Glutamatergic neuron (in vitro differentiated cells): ENCODE measurements at places on chromosomes 6 and 20. TPM values are rescaled to one million over a fixed set of nuclear protein-coding genes. Genes with fewer than 3 reads are reported as not detected.
A peak's percentile ranks its signal among the peaks of the same experiment; 100 is the strongest.

GRCh38 chr20:9119776-9120175 is 50.9 kb downstream of the PLCB4 start:
- no peaks in the 10 kb centered on the region for H3K36me3 ChIP-seq
- peak; percentile 27 for DNase-seq
- H3K4me3 ChIP-seq: no peak overlapping the region
- H3K27me3 ChIP-seq: peaks cover 4% of the 10 kb centered on the region
- no peak overlapping the region for H3K27ac ChIP-seq

DNA sequence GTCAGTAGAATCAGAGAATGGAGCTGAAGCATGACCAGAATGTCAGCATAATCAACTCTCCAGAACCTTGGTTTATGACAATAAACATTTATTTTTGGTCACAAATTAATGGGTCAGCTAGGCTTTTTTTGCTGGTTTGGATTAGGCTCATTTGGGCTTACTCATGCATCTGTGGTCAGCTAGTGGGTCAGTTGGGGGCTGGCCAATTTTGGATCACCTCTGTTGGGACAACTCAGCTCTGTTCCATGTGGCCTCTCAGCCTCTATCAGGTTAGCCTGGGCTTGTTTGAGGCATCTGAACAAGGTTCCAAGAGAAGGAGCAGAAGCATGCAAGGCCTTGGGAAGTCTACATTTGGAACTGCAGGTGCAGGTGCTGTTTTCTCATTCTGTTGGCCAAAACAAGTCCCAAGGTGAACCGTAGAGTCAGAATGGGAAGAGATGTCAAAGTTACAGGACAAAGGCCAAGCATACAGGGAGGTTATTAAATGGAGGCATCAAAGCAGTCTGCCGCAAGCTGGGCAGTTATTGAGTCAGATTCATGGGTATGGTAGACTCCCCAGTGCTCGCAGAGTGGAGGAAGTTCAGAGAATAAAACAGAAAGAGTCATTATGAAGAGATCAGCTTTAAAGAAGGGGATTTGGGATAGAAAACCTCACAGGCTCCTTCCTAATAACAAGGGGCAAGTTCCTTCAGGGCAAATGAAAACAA is 173.0 kb downstream of the PLCB4 start:
- H3K36me3 ChIP-seq: no peaks in the 10 kb centered on the region
- H3K4me1 ChIP-seq: no peaks in the 10 kb centered on the region
- no peak overlapping the region for H3K4me3 ChIP-seq
- no peaks in the 10 kb centered on the region for H3K27me3 ChIP-seq
- no peak for DNase-seq
- no peak overlapping the region for H3K27ac ChIP-seq

GRCh38 chr6:20698675-20699074 is 164.4 kb downstream of the CDKAL1 start:
- H3K4me3 ChIP-seq: peak overlapping the region; percentile 70
- peak overlapping the region; percentile 82 for H3K27ac ChIP-seq
- DNase-seq: no peak
- no peaks in the 10 kb centered on the region for H3K36me3 ChIP-seq
- peaks cover 2% of the 10 kb centered on the region for H3K27me3 ChIP-seq

DNA sequence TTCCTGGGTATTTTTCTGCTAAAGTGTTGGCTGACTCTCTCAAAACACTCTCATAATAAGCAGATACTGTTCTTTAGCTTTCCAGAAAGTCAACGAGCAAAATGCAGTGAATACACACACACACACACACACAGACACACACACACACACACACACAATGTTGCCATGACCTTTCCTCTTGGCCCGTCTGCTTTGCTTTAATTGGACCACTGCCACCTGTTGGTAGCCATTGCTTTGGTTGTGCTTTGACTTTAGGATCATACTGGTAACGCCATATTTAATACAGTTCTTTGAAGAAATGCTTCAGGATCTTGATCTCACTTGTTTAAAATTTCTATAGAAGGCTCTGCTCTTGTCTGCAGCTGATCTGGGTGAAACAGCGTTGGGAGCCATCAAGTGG is 4.4 kb downstream of the FIG4 start:
- H3K27ac ChIP-seq: no peak overlapping the region
- peaks cover 3% of the 10 kb centered on the region for H3K4me1 ChIP-seq
- no peak for DNase-seq
- H3K4me3 ChIP-seq: no peak overlapping the region
- H3K36me3 ChIP-seq: no peaks in the 10 kb centered on the region

- no peak overlapping the region for H3K27ac ChIP-seq
- H3K4me3 ChIP-seq: no peak overlapping the region
Measured at GRCh38 chr6:122904166-122904565, 91.9 kb upstream of the CLVS2 start.

PABPC1L gene
- total RNA-seq: 27.7 TPM

CALHM4 gene
- not detected for total RNA-seq

RBBP8NL gene
- not detected for total RNA-seq
